Stimulated activated CD4-positive, alpha-beta T cell treated with anti-CD3 and anti-CD28 coated beads, Interleukin-1b, Interleukin-23, amount 100 ng/mL, for 1 hour (primary cell): ENCODE measurements at places on chromosomes 1 and 21.
A peak's percentile ranks its signal among the peaks of the same experiment; 100 is the strongest.

DNA sequence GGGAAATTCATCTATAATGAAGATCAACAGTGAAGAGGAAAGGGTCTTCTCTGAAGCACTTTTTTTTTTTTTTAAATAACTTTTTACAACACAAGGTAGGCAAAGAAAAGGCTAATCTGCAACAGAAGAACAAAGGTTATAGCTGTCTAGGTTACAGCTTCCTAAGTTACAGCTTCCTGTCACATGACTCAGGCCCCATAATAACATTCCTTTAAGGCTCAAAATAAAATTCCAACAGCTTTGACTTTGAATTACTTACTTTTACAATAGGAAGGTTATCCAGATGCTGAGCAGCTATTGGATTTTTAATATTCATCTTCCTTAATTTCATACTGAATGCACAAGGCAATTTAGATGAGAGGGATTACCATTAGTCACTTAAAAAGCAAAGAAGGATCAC, 40.4 kb upstream of the TMEM61 start:
- DNase-seq: no peak

DNA sequence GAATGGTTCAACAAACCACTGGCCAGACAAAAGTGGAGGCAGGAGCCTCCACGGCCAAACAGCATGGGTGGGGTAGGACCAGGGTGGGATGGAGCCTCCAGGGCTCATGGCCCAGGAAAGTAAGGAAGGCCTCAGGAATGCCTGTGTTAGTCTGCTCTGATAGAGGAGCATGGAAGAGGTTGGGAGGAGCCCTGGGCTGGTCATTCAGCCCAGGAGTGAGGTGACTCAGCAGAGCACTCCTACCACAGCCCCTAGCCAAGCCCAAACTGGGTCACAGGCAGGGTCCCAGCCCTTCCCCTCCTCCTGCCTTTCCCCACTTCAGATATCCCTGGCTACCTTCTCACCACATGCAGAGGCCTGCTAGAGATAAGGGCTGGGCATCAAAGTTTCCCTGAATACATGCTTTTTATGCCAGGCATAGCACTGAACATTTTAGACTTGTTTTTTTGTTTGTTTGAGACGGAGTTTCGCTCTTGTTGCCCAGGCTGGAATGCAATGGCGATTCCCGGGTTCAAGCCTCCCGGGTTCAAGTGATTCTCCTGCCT, 3.1 kb upstream of the SHISA4 start:
- no peak for DNase-seq

- DNase-seq: peak; percentile 33
These were observed 1.8 kb downstream of the DISC1 start for GRCh38 chr1:231628207-231628876.

GRCh38 chr1:121517586-121518230, 332.9 kb downstream of the SRGAP2C start:
- DNase-seq: no peak

- no peak for DNase-seq
These were observed 55.0 kb downstream of the PEX14 start for GRCh38 chr1:10529765-10530164.

DNA sequence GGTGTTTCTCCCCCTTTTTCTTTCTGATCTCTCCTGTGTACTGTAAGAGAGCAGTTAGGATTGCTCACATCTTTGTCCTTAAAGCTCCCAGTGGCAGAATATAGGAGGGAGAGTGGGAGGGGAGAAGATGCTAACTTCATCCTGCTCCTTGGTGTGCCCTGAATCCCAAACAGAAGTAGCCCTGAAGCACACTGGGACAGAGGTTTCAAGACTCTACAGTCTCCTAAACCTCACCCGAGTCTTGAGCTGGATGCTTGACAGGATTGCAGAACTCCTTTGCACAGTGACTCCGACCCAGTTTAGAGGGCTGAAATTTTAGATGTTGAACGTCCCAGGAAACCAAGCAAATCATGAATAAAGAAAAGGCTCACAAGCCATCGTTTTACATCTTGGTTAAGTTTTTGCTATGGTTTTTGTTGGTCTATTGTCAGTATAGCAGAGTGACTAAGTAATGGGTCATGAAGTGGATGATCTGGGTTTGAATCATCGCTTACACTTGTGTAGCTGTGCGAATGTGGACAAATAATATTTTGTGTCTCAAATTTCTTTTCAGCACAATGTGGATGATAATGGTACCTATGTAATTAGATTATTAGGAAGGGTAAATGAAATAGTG, 37.5 kb downstream of the XCL2 start:
- DNase-seq: no peak

DNA sequence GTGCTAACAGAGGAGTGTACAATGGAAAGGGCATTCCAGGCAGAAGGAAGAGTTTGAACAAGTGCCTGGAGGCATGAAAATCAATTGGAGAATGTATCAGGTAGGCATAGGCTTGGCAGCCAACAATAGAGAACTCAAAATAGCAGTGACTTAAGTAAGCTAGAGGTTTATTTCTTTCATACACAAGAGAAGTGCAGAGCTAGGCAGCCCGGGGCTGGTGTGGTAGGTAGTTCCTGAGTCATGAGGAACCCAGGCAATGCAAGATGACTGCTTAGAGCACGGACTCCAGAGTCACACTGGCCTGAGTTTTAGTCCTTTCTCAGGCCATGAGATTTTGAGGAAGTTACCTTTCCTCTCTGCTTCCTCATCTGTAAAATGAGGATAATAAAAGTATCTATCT, 74.8 kb upstream of the LRRN2 start:
- no peak for DNase-seq

GRCh38 chr1:44636688-44637598, 37.3 kb downstream of the TMEM53 start:
- DNase-seq: no peak

DNA sequence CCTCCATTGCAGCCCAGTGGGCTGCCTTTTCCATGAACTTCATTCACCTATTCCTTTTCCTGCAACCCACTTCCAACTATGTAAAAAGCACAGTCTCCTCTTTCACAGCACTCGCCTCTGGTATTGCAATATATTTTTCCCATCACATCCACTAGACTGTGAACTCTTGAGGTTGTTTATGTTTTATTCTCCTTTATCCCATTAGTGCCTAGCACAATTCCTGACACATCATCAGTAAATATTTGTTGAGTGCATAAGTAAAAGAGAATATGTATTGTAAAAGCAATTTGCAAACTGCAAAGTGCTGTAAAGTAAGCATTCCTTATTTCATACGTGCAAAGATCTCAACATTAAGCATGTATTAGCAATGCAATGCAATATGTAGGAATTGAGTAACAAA, 27.9 kb upstream of the NRIP1 start:
- DNase-seq: no peak

DNA sequence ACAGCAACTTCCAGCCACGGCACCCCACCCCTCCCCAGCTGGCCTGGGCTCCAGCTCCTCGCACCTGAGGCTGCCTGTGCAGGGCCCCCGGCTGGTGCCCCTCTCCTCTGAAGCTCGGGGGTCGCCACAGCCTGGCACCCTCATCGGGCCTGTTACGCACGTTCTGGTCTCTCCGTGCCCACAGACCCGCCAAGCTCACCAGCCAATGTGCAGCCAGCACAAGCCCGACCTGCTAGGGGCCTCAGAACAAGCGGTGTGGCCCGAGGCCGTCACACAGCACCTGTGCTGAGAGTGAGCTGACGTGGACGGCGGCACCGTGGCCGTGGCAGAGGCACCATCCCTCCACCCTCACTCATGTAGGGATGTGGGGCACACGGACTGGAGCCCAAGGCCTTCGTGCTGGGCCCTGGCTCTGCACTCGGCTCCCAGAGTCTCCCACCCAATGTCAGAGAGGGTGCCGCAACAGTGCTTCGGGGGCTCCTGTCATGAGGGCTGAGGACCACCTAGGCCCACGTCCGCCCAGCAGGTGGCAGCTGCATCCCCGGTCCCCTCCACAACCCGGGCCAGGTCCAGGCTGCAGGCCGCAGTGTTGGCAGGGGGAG, 4.4 kb upstream of the SAMD11 start:
- DNase-seq: no peak

- no peak for DNase-seq
These were observed 1.4 kb downstream of the MOV10 start for GRCh38 chr1:112675728-112676381.

GRCh38 chr1:220092694-220093093, 1.2 kb upstream of the IARS2 start:
- DNase-seq: no peak

DNA sequence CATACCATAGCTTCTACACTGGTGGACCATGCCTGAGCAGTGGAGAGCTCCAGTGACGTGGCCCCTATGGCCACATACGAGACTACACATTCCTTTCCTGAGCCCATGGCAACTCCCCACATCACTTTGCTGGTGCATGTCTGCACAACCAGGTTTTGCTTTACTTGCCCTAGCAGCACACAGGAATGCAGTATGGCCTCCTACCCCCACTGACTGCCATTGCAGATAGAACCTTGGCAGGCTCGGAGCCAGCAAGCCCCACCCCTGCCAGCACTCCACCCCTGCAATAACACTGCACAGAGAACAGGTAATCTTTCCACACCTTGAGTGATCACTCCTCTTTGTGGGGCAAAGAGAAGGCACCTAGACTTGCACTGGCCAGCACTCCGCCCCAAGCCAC, 531.9 kb upstream of the CAMK1G start:
- no peak for DNase-seq

GRCh38 chr1:51750729-51751128, 127.8 kb downstream of the NRDC start:
- no peak for DNase-seq

GRCh38 chr21:35368326-35368725, 319.2 kb upstream of the RUNX1 start:
- DNase-seq: no peak

DNA sequence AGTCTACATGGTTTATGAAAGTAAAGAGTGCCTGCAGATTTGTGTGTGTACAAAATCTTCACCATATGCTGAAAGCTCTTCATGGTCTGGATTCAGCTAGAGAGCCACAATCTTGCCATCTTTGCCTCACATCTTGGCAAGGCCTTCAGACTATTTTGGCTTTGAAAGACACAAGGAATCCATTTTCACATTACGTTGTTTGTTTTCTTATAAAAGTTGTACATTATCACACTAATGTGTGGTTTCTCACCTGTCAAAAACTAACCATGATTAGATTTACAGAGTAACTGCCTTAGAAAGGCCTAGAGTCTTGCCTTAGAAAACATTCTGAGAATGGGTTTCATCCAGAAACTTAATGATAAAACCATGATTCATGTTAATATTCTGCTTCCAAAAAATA, 494.6 kb downstream of the NEGR1 start:
- no peak for DNase-seq

- no peak for DNase-seq
These were observed 24.3 kb upstream of the SLC35D1 start for GRCh38 chr1:67078291-67078690.

GRCh38 chr1:99003581-99004253, 944 bp downstream of the PLPPR5 start:
- DNase-seq: no peak

- no peak for DNase-seq
These were observed 210.1 kb upstream of the PTGFR start for GRCh38 chr1:78280626-78281025.

DNA sequence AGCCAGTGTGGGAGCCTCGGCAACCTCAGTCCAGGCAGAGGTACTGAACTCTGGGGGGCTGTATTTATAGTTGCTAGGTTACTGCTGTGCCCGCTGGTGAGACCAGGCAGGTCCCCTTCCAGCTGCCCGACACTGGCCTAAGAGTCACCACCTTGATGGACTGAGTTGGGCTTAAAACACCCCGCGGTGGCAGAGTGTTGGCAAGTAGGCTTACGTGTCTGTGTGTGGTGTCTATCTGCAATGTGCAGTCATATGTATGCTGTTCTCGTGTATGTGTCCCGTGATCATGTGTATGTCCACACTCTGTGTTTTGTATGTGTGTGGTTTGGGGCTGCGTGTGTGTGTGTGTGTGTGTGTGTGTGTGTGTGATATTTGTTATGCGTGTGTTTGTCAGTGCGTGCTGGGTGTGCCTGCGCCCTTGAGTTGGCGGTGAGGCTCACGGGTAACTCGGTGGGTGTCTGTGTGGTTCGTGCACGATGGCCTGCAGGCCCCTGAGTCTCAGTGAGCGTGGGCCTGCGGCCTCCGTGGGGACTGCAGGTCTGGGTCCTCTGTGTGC, 65.5 kb downstream of the MEF2D start:
- DNase-seq: no peak

DNA sequence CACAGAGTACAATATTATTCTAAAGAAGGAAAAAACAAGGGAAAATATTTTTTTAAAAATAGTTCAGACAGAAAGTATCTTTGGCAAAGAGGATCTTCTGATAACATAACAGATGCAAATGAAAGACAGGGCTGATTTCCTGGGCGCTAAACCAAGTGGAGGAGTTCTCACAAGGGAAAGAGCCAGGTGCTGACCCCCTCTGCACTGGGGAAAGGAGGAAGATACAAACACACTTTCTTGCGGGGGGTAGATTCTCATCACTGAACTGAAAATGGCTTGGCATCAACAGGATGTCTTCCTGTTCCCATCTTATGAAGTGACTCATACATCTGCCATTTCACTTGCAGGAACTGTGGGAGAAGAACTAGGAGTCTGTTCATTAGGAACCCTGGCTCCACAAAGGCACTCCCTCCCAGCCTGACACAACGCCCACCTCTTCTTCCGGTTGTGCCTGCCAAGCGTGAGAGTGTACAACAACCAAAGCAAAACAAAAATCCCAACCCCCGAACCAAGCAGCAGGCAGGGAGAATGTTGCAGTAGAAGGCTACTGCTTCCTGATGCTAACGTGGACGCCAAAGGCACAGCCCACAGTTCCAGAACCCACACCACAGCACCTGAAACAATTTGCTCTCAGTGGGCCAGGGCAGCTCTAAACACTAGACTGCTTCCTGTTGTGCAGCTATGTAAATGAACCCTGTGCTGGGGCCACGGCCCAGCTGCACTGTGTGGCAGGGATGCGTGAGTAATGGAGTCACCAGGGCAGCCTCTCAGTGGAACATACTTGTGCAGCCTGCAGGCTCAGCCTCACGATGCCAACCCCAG, 51.0 kb downstream of the GADD45A start:
- peak; percentile 6 for DNase-seq

DNA sequence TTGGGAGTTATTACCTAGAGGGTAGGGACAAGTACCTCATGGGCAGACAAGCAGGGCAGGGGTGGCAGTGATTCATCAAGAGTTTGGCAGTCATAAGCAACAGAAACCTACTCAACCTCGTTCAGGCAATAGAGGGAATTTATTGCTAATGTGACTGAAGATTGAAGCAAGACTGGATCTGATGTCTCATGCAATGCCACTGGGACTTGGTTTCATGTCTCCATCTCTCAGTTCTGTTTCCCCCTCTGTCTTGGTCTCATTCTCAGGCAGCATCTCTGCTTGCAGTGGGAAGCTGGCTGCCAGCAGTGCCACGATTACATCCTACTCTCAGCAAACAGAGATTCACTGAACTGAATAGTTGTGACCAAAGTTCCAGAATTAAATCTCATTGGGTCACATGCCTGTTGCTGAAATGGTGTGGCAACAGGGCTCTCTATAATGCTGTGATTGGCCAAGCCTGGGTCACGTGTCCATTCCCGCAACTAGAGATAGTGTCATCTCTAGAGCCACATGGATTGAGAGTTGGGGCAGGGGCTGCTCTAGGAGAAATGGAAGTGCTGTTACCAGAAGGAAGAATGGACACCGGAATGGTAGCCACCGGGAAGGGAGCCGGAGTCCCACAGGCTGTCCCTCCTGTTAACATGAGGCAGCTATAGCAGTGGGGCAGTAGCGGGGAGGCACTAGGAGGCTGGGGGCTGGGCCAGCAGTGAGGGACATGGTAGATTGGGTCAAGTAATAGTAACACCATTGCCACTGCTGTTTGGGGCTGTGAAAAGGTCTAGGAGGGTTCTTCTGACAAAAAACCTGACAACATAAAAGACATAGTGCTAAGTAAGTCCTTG, 3.9 kb upstream of the CDC42 start:
- no peak for DNase-seq

- no peak for DNase-seq
These were observed 11.7 kb downstream of the SYDE2 start for GRCh38 chr1:85189120-85189519.
